ENCODE measurements at places on chromosomes 16 and 17.
A peak's percentile ranks its signal among the peaks of the same experiment; 100 is the strongest.

- no peak for DNase-seq
Observed at GRCh38 chr17:36857698-36858097, 79.6 kb upstream of the LHX1 start.

DNA sequence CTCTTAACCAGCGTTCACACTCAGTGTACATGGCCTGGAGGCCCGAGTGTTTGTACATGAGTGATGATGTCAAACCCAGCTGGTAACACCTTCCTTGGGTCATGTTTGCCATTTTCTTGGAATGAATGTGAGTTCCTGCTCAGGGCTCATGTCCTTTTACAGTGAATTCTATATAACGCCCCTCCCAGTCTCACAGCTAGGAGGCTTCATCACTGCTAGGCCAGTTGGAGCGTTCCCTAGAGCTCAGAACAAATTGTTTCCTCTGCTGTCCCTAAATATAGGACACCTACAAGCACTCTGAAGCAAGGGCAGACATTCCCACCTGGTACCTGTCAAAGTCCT is 5.5 kb downstream of the TIMM22 start:
- no peak for DNase-seq

GRCh38 chr16:79933603-79934002 is 333.1 kb upstream of the MAF start:
- DNase-seq = no peak

- DNase-seq = peak; percentile 76
Observed at GRCh38 chr16:89115216-89115861, 21.7 kb downstream of the ACSF3 start.

GRCh38 chr17:44587339-44587738 is 30.1 kb downstream of the FZD2 start:
- DNase-seq = no peak

GRCh38 chr16:79601092-79601930 is 774 bp upstream of the MAF start:
- no peak for DNase-seq

GRCh38 chr17:79607940-79608623 is 2.8 kb downstream of the RBFOX3 start:
- DNase-seq = no peak

GRCh38 chr16:64469906-64470702 is 651.8 kb downstream of the CDH11 start:
- DNase-seq = no peak

Data from stimulated activated CD8-positive, alpha-beta memory T cell treated with anti-CD3 and anti-CD28 coated beads, Interleukin-12 subunit alpha, Interleukin-12 subunit beta, amount 100 ng/mL, for 4 hours (primary cell).